ENCODE measurements at places on chromosomes 2 and 18.

DNA sequence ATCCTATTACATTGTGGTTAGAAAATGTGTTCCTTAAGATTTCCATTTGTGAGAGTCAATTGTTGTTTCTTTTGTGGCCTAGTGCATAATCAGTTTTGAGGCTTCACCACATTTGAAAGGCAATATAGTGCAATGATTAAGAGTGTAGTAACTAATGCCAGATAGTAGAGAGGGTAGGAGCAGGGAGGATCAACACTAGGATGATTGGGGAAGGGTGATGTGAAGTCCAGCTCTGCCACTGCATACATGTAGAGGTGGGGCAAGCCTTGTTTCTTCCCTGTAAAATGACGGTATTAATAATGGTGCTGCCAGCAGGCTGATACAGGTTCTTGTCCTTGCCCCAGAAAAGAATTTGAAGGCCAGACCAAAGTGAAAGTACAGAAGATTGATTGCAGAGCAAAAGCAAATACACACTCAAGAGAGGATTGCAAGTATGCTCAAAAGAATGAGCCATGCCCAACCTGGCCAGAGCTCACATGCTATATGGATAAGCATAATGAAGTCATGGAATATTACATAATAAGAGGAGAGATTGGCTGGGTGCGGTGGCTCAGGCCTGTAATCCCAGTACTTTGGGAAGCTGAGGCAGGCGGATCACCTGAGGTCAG, 8.0 kb downstream of the SP100 start:
- no peak for DNase-seq

- no peak for DNase-seq
These were observed 136.4 kb upstream of the APCDD1 start for GRCh38 chr18:10317864-10318690.

GRCh38 chr2:69667805-69668382, 24.4 kb upstream of the AAK1 start:
- DNase-seq: no peak

GRCh38 chr18:56374007-56374655, 264.3 kb downstream of the TXNL1 start:
- DNase-seq: no peak

- no peak for DNase-seq
These were observed 39.4 kb downstream of the TMEM18 start for GRCh38 chr2:637804-638203.

DNA sequence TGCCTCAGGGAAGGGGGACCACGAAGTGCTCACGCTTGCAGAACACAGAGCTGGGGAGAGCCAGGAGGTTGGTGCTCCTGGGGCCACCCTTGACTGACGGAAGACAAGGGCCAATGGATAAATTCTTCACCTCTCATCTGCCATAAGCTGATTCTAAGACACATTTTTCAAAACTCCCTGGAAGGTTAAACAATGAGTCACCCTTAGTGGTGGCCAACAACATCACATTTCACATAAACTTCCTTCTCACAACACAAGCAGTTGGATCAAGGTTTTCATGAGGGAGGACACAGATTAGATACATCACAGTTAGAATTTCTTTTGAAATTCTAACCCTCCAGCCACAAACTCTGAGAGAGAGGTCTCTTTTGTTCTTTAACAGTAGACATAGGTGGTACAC, 713.6 kb upstream of the POU3F3 start:
- no peak for DNase-seq

DNA sequence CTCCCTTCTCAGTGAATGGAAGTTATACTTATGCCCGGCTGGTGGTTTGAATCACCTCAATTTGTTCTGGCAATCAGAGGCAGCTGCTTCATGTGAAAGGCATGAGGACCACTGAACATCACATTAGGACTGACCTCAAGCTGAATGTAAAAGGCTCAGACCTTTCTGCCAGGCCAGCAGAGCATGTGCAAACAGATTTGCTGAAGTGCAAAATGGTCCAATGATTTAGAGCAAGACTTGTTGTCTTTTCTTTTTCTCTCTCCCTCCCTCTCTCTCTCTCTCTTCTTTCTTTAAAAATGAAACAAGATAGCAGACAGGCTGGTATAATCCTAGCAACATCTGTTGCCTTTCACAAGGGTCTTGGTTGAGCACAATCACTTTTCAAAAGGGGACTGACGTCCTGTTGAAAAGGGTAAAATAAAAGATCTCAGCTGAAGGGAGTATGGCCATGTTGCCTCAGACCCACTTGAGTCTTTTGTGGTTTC, 13.3 kb upstream of the CDH7 start:
- DNase-seq: no peak

Data from skeletal muscle cell (primary cell).